ENCODE measurements at places on chromosomes 1 and 21.

DNA sequence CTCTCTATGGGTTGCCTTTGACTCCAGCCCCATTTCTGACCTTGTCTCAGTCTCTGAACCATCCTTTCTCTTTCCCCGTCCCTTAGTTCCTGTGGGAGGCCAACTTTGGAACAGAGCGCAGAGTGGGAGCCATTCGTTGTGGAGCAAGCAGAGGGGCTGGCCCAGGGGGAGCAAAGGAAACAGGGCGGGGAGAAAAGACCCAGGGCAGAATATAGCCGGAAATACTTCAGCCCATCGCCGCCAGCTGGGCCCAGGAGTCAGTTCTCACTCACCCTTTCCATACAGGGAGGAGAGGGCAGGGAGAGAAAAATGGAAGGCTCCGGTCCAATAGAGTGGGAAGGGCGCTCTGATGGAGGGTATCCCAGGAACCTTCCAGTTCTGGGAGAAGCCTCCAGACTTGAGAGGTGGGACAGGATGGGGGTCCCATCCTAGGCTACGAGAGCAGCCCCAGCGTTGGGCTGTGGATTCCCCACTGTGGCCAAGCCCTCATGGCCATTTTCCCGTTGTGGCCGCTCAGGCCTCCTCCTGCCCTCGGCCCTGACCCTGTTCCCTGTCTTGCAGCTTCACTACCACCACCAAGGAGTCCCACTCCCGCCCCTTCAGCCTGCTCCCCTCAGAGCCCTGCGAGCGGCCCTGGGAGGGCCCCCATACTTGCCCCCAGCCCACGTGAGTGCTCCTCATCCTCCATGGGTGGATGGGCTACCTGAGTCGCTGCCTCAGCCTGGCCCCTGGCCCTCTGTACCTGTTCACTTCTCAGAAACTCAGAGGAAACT, 10.9 kb downstream of the PEAR1 start:
- DNase-seq, result no peak

GRCh38 chr1:208942394-208943130, 641.0 kb upstream of the CAMK1G start:
- no peak for DNase-seq

DNA sequence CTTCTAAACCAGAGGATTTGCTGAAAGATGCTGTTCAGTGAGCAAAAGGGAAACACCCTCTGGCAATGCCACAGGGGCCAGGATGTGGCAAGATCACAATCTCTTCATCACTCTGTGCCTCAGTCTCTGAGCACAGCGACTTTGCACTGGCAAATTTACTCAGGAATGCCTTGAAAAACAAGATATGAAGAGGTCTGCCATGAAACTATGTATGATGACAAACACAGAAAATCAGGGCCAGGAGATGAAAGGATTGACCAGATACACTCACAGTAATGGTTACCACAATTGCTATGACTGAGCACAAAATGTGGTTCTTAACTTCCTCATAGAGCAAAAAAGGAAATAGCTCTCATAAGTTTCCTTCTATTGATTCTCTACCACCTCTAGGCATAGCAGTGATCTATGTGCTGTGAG, 5.8 kb downstream of the TTC13 start:
- no peak for DNase-seq

GRCh38 chr1:99663501-99663900, 17.6 kb downstream of the PALMD start:
- DNase-seq, result no peak
